ENCODE measurements at places on chromosomes 3 and 15. TPM values are rescaled to one million over a fixed set of nuclear protein-coding genes. Genes with fewer than 3 reads are reported as not detected.

GRCh38 chr15:51878446-51879386, 49.3 kb downstream of the TMOD3 start:
- DNase-seq = no peak

GRCh38 chr15:72365844-72366243, 10.0 kb downstream of the HEXA start:
- DNase-seq = no peak

DNA sequence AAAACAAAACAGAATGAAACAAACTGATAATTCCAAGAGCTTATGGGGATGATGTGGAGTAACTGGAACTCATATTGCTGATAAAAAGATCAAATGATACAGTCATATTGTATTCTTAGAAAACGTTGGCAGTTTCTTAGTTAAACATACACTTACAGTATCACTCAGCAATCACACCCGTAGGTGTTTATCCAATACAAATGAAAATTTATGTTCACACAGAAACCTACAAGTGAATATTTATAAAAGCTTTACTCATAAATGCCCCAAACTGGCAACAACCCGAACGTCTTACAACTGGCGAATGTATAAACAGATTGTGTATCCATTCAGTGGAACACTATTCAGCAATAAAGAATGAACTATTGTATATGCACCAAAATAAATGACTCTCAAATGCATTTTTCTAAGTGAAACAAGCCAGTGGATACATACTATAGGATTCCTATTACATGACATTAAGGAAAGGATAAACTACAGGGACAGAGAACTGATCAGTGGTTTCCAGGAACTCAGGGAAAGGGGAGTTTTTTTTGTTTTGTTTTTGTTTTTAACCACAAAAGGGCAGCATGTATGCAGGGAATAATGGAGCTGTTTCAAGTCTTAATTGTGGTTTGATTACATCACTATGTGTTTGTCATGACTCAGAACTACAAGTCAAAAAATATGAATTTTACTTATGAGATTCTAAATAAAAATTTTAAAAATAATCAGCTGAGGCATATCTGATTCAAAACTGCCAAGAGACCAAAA, 71.8 kb upstream of the NDUFB4 start:
- DNase-seq = no peak

DNA sequence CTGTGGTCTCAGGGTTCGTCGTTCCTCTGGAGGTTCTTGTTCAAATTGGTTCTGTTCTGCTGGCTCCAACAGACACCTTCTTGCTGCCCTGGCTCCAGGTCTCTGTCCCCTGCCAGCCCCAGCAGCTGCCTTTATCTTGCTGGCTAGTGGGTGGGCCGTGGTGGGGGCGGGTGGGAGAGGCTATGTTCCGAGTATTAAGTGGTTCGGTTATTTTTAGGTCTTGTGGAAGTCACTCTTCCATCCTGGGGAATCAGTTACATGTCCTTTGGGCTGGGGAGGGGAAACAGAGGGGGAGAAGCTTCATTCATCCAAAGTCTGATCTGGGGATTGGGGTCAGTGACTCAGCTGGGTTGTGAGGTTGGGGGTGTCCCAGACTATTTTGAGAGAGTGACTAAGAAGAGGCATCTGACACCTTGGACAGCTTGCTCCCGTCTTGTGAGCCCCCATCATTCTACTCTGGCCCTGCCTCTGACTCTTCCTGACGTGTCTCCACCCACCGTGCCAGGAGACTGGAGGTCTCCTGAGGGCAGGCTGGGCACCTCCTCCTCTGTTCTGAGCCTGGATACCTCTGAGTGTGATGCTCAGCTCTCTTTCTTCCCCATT, at the start of gene XIRP1:
XIRP1 (minus strand) TSS at position 106 of the 603 bp plus-strand sequence. CDS start 3,150 bp downstream, outside the sequence.
- no peak for DNase-seq

DNA sequence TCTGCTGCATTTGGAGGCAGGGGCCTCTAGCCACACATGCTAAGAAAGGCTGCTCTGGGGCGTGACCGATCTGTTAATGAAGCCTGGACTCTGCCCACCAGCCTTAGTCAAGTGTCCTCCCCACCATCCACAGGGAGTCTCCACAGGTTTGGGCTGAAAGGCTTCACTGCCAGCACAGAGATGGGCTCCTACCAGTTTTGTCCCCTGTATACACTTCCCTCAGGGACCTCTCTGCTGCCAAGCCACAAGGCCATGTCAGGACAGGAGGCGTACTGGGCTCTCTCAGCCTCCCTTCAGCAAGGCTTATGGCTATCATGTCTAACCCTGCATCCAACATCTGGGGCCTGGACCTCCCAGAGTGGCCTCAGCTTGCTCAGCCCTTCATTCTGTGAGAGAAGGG, 23.5 kb downstream of the KIF9 start:
- no peak for DNase-seq

DNA sequence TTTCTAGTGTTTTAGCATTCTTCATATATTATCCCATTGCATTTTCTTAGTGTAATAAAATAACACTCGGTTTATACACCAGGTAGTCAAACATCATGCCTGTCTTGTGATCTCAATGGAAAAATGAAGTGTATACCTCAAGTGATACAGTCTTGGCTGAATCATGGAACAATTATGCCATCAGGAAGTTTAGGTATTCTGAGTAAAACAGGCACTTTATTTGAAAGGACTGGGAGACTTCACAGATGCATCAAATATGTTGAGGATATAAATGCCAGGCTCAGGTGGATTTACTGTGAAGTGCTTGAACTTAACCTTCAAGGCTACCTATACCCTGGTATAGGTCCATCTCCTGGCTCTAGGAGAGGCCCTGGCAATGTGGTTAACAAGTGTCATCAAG, 8.5 kb downstream of the TGFBR2 start:
- no peak for DNase-seq

DNA sequence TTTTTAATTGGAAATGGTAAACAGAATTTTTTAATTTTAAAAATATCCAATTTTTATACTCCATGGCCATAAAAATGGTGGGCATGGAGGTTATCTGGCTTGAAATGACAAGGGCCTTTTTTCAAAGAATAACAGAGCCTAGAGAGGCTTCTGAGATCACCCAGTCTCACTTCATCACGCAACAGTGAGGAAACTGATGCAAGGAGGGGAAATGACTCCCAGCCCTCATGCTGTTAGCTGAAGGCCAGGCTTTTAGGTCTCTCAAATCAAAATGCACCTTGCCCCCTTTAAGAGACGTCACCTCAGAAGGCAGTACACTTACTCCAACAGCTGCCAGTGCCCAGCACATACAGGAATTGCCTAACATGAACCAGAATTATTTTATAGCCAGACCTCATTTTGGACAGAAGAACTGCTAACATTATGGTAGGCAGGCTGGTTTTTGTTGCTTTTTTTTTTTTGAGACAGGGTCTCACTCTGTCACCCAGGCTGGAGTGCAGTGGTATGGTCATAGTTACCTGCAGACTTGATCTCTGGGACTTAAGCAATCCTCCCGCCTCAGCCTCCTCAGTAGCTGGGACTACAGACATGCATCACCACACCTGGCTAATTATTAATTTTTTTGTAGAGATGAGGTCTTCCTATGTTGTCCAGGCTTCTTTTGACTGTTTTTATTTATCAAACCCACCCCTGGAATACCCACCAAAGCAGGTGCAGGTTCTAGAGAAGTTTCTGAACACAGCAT, 9.1 kb downstream of the RAB43 start:
- DNase-seq = no peak

- DNase-seq = no peak
These were observed 8.7 kb downstream of the SLC27A2 start for GRCh38 chr15:50190723-50191122.

DNA sequence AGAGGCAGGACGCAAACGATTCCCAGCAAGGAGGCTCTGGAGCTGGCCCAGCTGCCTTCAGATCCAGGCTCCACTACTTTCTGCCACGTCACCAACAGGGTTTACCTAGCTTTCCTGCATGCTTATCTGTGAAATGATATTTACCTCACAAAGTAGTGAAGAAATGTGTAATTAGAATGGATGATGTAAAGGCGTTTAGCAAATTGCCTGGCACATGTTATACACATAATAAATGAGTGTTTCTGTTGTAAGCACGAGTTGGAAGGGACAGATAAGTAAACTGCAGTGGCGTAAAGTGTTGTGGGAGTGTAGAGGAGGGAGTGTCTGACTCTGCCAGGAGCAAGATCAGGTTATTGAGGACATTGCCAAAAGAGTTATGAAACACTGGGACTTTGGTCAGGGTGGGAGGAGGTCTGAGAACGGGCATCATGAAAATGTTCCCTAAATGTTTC, 3.5 kb upstream of the CHAC1 start:
- DNase-seq = no peak

DNA sequence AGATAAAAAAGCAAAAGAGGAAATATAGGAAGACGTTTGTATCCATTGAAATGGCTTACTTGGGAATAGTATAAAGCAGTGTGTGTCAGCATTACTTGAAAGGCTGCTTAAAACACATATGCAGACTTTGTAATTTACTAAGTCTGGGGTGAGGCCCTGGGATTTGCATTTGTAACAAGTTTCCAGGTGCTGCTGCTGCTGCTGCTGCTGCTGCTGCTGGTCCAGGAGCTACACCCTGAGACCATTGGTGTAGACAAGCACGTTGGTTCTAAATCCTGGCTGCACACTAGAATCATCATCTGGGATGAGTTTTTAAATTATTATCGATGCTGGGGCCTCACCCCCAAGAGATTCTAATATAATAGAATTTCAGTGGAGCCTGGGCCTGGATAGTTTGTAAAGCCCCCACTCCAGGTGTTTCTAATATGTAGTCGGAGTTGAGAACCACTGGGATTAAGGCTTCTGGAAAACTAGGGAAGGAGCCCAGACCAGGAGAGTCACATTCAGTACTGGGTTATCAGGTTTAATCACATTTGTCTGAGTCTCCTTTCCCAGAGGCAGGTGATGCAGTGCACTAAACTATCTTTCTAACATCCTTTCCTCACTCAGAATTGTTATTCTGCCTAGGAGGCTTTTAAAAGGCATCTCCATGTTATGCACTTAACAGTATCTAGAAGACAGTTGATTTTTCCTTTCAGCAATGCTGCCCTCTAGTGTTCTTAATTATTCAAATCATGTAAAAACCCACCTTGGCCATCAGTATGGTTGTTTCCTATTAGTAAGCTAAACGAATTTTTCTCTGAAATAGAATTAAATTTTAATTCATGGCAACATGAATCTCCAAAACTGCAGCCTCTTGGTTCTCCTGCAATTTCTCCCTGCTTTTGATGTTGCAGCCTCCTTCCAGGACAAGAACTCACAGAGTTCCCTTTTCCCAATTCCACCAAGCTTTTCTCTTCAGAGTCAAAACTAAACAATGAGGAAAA, 45.4 kb downstream of the SSR3 start:
- DNase-seq = no peak

GRCh38 chr3:59263152-59263551, 213.3 kb upstream of the CFAP20DC start:
- DNase-seq = no peak

GRCh38 chr15:64740311-64741170, 34.8 kb downstream of the RBPMS2 start:
- DNase-seq = no peak

- no peak for DNase-seq
These were observed 100.2 kb downstream of the RSRC1 start for GRCh38 chr3:158210067-158210466.

- no peak for DNase-seq
These were observed 24.9 kb upstream of the WNT5A start for GRCh38 chr3:55511895-55512570.

- no peak for DNase-seq
These were observed 139.1 kb downstream of the TLE3 start for GRCh38 chr15:69958496-69959084.

- DNase-seq = no peak
These were observed 30.6 kb upstream of the CP start for GRCh38 chr3:149252272-149252671.

GRCh38 chr3:157542711-157543500, 39.7 kb upstream of the VEPH1 start:
- DNase-seq = peak; percentile 74

DNA sequence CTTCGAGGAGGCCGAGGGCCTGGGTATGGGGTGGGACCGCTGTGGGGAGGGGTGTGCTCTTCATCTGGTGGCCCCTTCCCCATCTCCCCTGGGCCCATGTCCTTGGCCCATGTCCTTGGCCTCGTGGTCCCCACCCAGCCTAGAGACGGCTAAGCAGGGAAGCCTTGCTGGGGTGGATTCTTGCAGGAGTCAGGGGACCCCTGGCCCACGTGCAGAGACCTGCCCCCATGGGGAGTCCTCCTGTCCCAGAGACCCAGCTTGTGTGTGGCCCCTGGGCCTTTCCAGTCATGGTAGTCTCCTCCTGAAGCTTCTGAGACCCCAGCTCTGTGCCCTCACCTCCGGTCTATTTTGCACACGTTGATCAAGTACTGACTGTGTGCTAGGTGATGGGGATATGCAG, 97.4 kb downstream of the TBC1D2B start:
- DNase-seq = no peak

- no peak for DNase-seq
These were observed 34.0 kb upstream of the ARHGEF3 start for GRCh38 chr3:56835650-56836227.

DNA sequence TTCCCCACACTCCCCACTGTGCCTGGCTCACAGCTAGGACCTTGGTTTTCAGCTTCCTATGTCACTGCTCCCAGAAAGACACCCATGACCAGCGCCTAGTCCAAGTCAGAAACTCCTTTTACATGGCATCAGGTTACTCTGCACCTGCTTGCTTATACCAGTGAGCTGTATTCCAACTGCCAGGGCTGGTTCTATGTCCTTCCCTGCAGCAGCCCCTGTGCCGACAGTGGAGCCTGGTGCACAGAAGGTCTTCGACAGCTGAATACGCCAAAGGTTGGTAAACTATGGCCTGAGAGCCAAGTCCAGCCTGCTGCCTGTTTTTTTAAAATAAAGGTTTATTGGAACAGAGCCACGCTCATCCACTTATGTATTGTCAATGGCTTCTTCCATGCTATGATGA, 102.5 kb downstream of the IQSEC1 start:
- DNase-seq = no peak

GRCh38 chr3:112002096-112002971, 3.6 kb downstream of the TAGLN3 start:
- DNase-seq = no peak

GRCh38 chr3:78562328-78562727, 1205.5 kb downstream of the ROBO1 start:
- DNase-seq = no peak

- DNase-seq = no peak
These were observed 156.5 kb downstream of the PDCD6IP start for GRCh38 chr3:33954956-33955355.

Gene PLA2G4E
- total RNA-seq = not detected

Gene ADAMTSL3
- total RNA-seq = 2.7 TPM

Gene TF
- 22.9 TPM for total RNA-seq

Gene ZBBX
- not detected for total RNA-seq

Gene FAM219B
- 72.0 TPM for total RNA-seq

Gene GHSR
- not detected for total RNA-seq

Gene GOLGA8J
- total RNA-seq = 0.44 TPM

Data from breast epithelium (tissue), 4 donors.